ENCODE measurements at places on chromosomes 13 and 19.

DNA sequence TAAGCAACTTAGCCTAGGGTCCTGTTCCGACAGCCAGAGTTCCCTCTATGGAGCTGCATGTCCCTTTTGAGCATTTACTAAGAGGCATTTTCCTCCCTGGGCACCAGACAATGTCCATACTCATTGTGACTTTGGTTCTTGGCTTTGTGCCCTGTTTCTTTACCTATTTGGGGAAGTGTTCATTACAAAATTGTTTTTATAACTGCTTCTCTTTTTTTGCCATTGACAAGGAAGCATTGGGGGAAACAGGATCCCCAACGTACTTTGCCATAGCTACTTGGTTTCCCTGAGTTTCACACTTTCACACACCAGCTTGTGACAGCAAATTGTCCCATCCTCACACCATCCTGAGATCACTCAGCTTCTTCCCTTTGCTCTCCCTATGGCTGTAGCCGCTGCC, 81.1 kb upstream of the SIAH3 start:
- DNase-seq: no peak

- no peak for DNase-seq
Measured at GRCh38 chr13:38814331-38814730, 127.5 kb downstream of the FREM2 start.

- peak; percentile 26 for DNase-seq
Measured at GRCh38 chr13:95677564-95678266, 776 bp downstream of the DNAJC3 start.

DNA sequence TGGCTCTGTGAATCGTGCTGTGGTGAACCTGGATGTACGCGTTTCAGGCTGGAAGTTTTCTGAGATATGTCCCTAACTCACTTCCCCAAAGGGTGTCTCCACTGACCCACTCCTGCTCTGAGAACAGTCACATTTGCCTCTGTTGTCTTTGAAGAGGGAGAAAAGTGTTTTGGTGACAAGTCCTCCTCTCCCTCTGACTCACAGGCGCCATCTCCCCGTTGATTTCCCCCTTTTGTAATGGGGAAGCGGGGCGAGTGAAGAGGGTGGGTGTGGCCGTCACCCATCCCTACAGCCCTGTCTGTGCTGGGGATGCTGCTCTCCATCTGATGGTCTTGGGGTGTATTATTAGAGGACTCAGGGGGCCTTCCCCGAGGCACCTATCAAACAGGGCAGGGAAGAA, 9.6 kb downstream of the APC2 start:
- DNase-seq: no peak

GRCh38 chr19:12230751-12231733, 63.6 kb downstream of the ZNF44 start:
- DNase-seq: no peak

GRCh38 chr13:98517576-98518310, 59.2 kb downstream of the STK24 start:
- DNase-seq: no peak

- no peak for DNase-seq
Measured at GRCh38 chr13:39132286-39133230, 94.3 kb downstream of the NHLRC3 start.

- DNase-seq: no peak
Measured at GRCh38 chr19:53771144-53771543, 53.0 kb downstream of the NLRP12 start.

DNA sequence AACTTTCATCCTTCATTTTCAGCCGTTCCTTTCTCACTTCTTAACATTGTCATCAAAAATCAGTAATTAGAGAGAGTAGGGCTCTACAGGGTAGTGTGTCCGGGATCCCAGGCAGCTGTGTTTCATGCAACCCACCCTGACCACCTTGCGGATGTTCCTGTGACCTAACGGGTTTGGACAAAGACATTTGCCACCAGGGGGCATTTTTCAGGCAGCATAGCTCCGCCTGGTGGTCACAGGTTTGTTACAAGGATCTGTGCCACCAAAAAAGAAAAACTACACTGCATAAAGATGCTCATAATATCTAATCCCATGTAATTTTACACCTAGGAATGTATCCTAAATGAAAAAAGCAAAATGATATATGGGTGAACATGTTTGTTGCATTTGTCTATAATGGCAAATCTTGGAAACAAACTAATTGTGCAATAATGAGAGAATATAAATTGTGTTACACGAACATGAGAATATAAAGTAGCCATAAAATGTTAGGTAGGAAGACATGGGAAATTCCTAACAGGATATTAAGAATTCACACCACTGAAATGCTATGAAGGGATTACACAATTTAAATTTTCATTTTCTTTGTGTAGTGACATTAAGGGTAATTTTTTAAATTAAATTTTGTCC, 123.0 kb downstream of the SLC7A1 start:
- DNase-seq: peak; percentile 69

GRCh38 chr13:57824121-57824520, 192.6 kb downstream of the PCDH17 start:
- DNase-seq: no peak

DNA sequence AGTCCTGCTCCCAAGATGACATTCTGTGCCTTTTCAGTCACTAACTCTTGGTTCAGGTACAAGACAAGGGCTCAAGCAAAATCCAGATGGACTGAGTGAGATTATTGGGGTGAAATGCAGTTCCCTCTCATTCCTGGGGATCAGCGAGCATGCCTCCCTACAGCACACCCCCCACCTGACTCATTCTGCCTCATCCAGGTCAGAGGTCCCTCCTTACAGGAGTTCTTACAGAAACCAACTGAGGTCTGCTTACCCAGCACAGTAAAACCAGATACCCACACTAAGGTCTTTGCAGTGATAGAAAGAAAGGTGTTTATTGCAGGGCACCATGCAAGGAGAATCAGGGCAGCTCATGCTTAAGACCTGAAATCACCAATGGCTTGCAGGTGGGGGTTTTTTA, 21.6 kb upstream of the MRI1 start:
- no peak for DNase-seq

GRCh38 chr19:43651758-43652545, 12.3 kb upstream of the CADM4 start:
- peak; percentile 72 for DNase-seq

DNA sequence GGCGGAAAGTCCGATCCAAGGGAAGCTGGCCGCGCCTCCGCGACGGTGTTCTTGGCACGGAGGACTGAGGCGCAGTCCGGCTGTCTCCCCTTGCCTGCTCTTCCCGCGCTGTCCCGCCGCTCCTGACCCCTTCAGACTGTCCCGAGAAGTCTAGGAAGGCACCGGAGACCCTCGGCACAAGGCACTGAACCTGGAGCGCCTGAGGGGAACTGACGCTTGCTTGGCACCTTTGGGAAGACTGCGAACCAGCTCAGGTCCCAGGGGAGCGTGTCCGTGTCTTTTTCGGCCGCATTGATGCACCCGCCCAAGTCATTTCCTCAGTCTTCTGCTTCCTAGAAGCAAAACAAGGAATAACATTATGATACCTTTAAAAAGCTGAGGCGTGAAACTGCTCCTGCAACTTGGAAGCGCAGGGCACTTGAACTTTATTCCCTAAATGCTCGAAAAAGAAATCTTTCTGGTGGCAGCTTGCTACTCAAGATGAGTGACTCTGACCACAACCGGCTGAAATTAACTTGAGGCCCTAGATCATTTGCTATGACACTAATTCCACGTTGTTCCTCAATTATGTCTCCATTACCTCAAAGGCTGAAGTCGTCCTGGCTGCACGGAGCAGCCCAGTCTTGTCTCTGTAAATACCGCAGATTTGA, 735 bp upstream of the FLT1 start:
- DNase-seq: no peak

DNA sequence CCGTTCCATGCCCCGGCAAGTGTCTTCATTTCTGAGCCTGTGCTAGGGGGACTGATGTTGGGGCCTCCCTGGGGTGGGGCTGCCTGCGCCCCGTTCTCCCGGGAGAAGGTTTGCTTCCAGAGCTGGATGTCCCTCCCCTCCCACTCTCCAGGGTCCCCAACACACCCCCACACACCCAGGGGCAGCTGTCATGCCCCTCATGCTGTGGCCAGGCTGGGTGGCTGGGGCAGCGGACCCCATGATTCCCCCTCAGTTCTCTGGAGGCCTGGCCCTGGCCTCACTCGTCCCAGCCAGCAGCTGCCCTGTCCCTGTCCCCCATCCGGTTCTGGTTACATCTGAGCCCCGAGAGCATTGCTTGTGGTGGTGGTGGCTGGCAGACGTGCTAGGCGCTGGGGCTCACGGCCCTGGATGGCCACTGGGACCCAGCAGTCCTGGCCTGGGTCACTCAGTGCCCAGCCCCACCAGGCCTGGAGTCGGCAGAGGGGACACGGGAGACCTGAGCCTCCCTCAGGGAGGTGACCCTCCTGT, 184.8 kb downstream of the KDM4B start:
- DNase-seq: no peak
